ENCODE measurements at places on chromosomes 5 and 9.

DNA sequence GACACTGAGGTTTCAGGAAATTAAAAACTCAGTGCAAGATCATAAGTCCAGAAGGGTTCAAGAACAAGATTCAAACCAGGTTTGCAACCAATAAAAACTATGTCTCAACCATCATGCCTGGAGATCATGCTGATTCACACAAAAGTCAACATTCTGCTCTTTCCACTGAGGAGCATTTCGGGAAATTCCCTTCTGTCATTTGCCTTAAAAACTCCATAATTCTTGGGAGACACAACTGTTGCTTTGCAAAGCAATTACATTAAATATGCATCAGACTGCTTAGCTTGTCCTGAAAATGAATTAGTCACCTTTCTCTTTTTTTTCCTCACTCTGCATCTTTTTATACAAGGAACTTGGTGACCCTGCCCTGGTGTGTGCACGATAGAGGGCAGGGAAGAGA, 275.9 kb upstream of the ZNF462 start:
- DNase-seq = no peak

DNA sequence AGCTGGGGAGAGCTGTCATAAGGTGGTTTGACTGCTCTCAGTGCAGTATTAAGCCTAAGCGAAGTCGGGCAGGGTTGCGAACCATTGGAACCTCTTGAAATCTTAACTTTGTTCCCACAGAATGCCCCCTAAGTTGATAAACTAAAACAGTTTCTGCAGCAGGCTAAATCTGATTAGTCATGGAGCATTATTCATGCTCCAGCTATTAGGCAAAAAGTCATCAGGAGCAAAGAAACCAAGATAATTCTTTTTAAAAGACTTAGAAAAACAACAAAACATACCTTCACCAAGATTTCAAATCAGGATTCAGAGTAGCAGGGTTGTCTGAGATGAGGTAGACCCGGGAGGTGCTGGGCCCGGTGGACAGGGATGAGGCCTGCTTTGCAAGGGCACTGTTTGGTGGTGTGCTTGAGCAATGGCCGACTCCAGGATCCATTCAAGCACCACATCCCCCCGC, 69.9 kb upstream of the PLPP1 start:
- no peak for DNase-seq

- no peak for DNase-seq
Measured at GRCh38 chr5:68000805-68001204, 214.8 kb upstream of the PIK3R1 start.

GRCh38 chr5:173630724-173631365, 14.4 kb upstream of the BOD1 start:
- no peak for DNase-seq

- no peak for DNase-seq
Measured at GRCh38 chr9:22454016-22454415, 7.4 kb downstream of the DMRTA1 start.

- DNase-seq = no peak
Measured at GRCh38 chr5:32400401-32400800, 44.1 kb downstream of the ZFR start.

DNA sequence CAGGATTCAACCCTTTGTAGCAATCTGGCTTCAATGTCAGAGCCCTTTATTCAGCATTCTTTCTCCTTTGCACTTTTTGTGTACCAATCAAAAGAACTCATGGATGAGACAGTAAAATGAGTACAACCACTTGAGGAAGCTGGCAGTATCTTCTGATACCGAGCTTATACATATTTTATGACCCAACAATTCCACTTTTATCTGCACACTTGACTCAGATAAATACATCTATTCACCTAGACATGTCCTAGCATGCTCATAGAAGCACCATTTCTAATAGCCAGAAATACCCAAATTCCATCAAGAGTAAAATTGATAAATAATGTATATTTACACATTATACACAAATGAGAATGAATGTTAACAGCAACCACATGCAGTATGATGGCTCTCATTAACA, 111.2 kb upstream of the PTGER4 start:
- no peak for DNase-seq

GRCh38 chr5:119694284-119694683, 64.9 kb downstream of the FAM170A start:
- no peak for DNase-seq

GRCh38 chr9:13750639-13751038, 471.1 kb upstream of the MPDZ start:
- no peak for DNase-seq

DNA sequence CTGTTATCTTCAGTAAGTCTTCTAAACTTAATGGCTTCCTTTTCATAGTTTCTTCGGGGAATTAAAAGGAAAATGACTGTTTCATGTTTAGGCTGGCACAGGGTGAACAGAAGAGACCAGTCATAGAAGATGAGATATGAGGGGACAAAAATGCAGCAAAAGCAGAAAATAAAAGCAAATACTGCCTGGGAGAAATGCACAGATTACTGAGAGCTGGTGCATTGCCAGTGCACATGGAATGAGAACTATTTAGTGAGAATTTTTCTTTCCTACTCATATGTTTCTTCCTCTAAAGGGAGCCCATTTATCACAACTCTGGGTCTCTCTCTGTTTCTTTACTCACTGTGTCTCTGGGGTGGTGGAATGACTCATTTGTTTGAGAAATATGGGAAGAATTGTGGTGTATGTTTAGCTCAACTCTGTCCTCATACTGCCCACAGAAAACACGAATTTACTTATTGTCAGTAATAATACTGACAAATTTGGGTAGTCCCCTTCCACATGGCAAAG, 25.9 kb upstream of the ANKRD55 start:
- no peak for DNase-seq

GRCh38 chr9:92395617-92396016, 8.8 kb downstream of the OGN start:
- no peak for DNase-seq

- DNase-seq = no peak
Measured at GRCh38 chr9:108264093-108264492, 591.7 kb downstream of the ACTL7B start.

GRCh38 chr9:130927995-130928900, 10.8 kb downstream of the FIBCD1 start:
- no peak for DNase-seq

- no peak for DNase-seq
Measured at GRCh38 chr9:123465304-123465703, 109.3 kb downstream of the CRB2 start.

DNA sequence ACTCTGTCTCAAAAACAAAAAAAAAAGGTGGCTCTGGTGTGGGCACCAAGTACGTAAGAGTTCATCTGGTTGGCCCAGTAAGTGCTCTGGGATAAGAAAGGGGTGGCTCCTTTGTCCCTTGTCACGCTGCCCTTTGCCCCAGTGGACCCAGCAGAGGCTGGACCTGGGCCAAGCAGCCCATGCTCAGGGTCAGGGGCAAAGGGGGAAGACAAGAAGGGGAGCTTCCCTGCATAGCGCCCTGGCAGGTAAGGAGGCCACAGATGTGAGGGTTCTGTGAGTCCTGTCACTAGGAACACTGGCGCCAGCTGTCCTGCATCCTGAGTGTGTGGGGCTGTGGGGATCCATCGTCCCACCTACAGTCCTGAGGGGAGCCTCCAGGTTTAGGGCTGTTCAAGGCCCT, 65.3 kb downstream of the GADD45G start:
- DNase-seq = no peak

GRCh38 chr9:90960941-90961340, 159.3 kb downstream of the SYK start:
- no peak for DNase-seq

- no peak for DNase-seq
Measured at GRCh38 chr5:119476341-119476740, 24.0 kb downstream of the HSD17B4 start.

DNA sequence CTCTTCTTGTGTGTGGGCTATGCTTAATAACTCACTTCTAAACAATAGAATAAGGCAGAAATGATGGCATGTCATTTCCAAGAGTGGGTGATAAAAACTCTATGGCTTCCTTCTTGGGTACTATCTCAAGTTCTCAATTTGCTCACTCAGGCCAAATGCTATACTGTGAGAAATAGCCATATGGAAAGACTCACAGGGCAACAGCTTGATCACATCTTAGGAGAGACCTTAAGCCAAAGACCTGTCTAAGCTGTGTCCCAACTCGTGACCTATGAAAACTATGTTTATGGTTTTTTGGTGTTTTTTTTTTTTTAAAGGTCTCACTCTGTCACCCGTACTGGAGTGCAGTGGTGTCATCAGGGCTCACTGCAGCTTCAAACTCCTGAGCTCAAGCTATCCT, 2.1 kb upstream of the UIMC1 start:
- no peak for DNase-seq

DNA sequence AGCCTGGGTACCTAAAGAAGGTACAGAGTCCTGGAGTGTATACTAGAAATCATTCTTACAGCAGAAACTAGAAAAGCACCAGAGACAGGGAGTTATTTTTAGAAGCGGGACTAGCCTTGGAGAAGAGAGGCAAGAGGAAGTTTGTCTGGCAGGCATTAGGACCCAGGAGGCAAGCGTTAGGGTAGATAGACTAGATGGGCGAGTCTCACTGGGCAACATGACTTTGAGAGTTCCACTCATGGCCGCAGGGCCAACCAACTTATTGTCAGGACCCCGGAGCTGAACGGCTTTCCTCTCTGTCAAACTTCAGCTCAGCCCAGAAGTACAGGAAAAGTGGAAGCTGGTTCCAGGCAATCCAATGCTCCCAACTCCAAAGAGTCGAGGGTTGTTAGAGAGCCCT, 34.1 kb upstream of the NPR3 start:
- DNase-seq = no peak

- no peak for DNase-seq
Measured at GRCh38 chr9:86892576-86892975, 54.7 kb downstream of the GAS1 start.

- DNase-seq = no peak
Measured at GRCh38 chr9:98312365-98312764, 56.9 kb upstream of the TBC1D2 start.

GRCh38 chr9:79123415-79123814, 448.4 kb upstream of the TLE4 start:
- DNase-seq = no peak

DNA sequence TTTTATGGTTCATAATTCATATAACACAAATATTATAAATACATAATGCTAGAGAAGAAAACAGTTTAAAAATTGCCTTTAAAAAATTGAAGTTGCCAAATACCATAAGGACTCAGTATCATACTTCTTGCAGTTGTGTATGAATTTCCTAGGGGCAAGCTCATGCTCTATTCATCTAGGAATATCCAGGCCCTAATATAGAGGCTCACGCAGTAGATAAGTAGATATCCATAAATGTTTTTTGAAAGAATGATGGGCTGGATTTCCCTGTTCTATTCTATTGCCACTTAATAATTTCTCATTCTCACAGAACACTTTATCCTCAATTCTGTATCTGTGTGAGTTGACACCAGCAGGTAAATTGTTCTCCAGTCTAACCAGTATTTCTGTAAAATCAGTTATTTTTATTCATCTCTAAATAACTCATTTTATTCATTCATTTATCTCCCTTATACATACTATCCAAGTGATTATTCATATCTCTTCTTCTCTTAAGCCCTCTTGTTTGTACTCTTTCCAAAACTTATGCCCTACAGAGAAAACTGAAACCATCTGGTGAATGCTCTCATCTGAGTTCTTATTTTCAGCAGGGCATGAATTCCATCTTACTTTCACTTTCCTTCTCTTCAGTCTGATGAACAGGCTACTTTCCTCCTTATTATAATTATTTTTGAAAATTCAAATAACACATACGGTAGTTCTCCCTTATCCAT, 97.1 kb downstream of the SLC44A1 start:
- DNase-seq = no peak

DNA sequence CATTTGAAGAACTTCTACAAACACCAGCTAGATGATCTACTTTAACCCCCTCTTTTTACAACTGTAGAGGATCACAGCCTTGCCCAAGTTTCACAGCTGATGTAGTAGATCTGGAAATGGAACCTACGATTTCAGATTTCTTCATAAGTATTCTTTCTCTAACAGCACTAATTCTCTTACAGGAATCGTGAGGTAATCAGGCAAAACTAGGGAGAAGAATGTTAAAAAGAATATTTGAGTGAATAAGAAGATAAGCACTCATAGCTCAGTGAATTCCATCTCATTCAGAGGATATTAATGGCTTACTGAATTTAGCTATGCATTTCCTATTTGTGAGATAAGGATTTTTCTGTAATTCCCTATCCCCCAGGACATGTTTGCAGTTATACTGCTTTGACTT, 42.1 kb downstream of the NADK2 start:
- DNase-seq = no peak

All from stimulated activated CD4-positive, alpha-beta T cell treated with anti-CD3 and anti-CD28 coated beads, Interleukin-1b, Interleukin-23, amount 100 ng/mL, for 1 hour (primary cell).